Stimulated activated CD8-positive, alpha-beta memory T cell treated with anti-CD3 and anti-CD28 coated beads, Interleukin-15, amount 100 ng/mL, for 24 hours (primary cell): ENCODE measurements at places on chromosomes 7 and 10.

DNA sequence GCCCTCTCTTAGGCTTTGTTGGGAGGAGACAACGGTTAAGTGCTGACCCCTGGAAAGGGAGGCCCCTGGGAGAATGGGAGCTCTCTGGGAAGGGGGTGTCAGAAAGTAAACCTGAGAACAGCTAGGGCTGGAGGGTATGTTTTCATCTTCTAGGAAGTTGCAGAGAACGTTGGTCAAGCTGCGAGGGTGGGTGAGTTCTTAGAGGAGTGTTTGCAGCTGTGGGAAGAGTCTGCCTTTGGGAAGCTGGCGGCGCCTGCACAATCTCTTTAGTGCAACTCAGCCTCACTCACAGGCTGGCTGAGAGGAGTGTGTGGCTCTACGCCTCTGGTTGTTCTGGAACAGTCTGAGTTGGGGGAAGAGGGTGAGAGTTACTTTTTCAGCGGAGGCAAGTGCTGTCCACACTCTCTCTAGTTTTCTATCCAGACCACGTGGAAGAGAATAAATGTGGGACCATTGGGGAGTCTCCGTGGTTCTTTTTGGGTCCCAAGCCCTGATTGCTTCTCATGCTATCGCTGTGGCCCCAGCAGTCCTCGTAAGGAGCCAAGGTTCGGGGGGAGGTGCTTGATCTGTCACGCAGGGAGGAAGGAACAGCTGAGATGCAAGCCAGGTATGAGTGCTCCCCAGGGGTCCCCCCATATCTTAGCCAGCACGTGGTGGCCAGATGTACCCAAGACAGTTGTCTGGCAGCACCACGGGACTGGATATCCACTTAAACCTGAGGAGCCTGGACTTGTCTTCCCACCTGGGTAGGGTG lies 237.2 kb downstream of the BUB3 start:
- no peak for DNase-seq

GRCh38 chr7:31940167-31940566 lies 130.0 kb downstream of the PDE1C start:
- no peak for DNase-seq

DNA sequence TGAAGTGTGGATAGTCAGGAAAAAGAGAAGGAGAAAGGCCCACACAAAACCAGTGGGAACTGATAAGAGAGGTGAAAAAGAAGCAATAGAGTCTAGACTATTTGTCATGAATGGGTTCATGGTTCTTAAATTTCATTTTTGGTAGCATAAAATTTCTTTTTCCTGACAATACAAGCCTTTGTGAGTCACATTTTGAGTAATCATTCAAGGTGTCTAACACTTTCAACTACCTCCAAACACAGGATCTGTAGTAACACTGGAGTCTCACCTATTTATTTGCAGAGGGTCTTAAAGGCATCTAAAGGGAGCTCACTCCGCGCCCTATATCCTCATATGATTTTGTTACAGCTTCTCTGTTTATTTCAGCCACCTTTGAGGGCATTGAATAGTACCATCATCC lies 96.0 kb downstream of the SAMD9 start:
- DNase-seq, result no peak

DNA sequence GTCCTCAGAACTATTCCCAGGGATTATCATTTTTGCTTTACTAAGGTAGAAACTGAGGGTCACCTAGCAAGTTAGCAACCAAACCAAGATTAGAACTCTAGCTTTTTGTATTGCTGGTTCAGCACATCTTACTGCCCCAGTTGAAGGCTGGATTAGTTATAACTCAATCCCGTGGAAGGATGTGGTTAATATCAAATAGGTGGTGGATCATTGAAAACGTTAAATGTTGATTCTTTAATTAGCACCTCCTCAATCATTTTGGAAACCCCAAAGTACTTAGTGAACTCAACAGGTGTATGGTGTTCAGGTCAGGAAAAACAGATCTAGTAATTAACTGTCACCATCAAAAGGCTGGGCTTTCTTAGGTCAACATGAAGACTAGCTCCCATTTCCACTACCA lies 152.4 kb downstream of the ARID5B start:
- no peak for DNase-seq

DNA sequence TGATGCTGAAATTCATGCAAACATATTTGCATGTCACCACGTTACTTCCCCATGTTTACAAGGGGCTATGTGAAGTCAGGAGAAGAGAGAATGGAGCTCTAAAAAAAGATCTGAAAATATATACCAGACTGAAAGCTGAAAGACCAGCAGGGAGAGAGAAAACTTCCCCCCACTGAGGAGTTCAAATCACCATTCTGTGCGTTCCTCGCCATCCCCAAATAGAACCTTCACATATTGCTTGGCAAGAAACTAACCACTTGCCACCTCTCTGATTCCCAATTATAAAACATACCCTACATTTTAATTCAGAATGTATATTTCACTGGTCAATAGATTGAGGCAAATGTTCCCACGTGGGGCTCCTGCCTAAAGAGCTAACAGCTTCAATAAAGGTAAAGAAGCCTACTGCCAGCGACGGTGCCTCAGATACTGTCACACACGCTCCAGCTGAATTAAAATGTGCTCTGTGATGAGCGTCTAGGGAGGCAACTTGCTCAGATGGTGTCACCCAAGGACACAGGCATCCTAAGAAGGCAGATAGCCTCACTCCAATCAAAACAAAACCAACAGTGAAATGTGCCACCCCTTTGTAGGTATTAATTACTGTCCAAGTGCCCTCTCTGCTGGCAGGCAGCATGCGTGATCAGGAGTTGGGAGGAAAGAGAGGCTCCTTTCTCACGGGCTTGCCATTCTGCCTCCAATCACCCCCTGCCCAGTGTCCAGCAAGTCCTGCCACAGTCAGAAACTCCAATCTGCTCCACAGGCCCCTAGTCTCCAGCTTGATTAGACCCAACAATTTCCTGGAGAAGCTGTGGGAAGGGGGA lies 298.2 kb downstream of the GRID1 start:
- DNase-seq, result no peak

DNA sequence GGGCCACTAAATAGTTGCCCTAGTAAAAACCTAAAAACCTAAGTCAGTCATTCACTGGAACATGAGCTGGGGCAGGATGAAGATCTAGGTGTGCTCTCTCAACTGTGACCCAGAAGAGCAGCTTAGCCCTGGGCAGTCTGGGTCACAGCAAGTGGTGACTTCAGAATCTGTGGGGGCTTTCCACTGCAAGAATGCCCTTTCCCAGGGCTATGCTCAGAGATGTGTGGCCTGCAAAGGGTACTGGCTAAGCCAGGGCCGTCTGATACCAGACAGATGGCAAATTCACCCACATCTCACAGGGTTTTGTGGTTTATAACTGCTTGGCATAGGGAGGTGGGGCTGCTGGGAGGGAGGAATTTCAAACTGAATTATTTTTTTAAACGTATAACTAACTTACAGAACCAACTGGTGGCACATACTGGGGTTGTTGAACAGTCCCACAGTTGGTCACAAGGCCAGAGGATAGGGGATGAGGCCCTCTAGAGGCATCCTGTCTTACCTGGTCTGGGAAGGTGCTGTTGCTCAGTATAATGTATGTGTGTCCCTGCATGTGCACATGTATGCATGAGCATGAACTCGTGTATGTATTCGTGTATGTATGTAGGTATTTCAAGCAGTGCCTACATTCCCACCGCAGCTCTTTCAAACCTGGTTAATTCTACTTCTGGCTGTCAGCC lies 63.2 kb downstream of the PRPF18 start:
- DNase-seq, result no peak

- DNase-seq, result no peak
Measured at GRCh38 chr10:122485670-122486069, 24.3 kb downstream of the HTRA1 start.

DNA sequence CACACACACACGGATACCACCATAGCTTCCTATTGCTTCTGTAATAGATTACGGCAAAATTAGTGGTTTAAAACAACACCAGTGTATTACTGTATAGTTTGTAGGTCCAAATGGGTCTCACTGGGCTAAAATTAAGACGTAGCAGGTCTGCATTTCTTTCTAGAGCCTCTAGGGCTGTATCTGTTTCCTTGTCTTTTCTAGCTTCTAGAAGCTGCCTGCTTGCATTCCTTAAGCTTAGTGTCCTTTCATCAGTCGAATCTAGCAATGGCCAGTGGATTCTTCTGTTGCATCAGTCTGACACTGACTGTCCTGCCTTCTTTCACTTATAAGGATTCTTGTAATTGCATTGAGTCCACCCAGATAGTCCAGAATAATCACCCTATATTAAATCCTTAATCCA lies 882.3 kb downstream of the PCDH15 start:
- no peak for DNase-seq

DNA sequence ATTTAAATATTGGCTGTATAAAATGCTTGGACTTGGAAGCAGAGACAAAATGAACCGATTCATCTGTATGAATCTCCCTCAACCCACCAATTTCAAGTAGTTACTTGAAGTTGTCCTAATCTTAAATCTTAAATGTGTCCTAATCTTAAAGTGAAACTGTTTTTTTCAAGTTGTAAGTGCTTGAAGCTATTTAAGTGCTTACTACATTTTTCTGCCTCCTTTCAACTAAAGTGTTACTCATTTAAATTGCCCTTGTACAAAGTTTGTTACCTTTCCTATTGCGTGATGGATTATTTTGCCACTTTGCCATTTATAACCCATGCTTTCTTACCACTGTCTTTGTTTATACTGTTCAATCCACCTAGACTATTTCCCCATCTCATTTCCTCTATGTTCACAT lies 2.8 kb downstream of the BCAP29 start:
- DNase-seq, result no peak

DNA sequence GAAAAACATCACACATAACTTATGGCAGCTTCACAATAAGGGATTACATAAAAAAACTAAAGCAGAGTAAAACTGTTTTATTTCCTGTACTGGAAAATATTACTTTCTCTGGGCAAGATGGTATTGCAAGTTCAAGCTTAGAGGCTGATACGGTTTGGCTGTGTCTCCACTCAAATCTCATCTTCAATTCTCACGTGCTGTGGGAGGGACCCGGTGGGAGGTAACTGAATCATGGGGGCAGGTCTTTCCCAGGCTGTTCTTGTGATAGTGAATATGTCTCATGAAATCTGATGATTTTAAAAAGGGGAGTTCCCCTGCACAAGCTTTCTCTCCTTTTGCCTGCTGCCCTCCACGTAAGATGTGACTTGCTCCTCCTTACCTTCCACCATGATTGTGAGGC lies 5.1 kb upstream of the LRRC27 start:
- no peak for DNase-seq

DNA sequence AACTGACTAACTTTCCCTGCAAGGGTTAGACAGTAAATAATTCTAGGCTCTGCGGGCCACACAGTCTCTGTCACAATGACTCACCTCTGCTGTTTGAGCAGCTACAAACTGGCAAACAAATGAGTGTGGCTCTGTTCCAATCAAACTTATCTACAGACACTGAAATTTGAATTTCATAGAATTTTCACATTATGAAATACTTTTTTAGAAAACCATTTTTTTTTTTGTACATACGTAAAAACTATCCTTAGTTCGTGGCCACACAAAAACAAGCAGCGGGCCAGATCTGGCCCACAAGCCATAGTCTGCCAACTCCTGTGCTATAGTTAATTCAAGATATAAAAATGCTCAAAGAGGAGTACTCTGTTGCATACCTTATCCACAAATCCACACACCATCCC lies 32.6 kb downstream of the PIP4K2A start:
- DNase-seq, result no peak

DNA sequence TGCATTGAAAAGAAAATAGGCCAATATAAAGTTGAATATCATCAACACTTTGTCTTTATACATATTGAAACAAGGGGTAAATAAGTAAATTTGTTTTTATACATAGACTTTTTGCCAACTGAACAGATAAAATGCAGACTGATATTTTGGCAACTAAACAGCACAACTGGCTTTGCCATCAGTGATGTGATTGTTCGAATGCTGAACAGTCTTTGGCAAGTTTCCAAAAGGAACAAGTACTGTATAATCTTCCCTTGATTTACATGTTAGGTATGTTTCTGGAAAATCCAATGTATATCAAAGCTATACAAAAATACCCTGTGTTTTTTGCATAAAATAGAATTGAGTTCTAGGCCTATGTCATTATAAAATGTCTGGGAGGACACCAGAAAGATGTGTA lies 18.2 kb upstream of the ANKRD1 start:
- DNase-seq, result no peak

DNA sequence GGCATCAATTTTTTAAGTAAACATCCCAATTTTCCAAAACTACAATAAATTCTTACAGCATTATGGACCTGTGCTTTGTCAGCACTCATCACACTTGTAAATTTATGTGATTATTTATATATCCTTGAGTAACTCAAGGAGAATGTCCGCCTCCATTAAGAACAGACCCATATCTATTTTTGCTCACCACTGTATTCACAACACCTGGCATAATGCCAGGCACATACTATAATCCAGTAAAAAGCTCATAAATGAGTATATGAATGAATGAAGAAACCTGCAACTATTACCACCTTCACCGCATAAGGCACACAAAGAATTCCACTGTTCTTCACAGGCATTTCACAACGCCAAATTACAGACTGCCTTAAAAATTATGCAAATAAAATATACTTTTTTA lies 46.9 kb downstream of the MINDY3 start:
- no peak for DNase-seq

DNA sequence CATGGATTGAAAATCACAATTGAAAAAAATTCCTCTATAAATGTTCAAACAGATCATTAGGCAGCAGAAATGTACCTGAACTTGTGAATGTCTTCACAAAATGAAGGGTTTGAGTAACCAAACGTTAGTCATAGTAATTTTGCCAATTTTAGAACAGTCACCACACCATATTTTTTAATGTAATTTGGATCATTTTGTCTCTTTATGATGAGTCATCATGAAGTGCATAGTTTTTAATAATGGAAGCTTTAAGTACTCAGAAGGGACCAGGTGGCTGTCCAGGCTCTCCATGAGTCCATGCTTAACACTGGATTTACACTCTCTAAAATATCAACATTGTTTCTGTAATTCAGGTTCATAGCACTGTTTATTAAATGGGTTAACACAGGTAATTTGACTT lies 219.2 kb downstream of the ETV1 start:
- no peak for DNase-seq

GRCh38 chr10:43854007-43854406 lies 205.3 kb upstream of the ZNF32 start:
- DNase-seq, result no peak

DNA sequence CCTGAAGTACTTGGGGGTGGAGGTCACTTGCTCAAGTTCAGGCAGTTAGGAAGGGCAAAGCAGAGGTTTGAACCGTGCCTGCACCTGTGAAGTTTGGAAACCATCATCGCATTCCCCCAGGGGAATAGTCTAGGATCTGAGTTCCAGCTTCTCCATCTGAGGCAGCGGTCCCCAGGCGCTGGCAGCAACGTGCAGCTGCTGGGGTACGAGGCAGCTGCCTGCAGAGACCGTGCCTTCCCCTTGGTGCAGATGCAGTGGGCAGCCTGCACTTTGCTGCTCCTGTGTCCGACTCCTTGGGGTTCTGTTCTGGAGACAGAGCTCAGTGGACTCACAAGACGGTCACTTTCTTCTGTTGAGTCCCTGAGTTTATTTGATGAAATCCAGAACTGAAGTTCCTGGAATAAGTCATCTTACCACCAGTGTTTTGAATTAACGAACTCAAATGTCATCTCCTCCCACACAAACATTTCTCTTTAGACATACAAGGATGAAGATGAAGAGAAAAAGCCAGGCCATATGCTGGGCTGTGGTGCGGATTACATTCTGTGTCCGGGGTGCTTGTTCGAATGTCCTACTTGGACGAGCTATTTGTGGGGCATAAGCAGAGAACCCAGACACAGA lies 19.9 kb upstream of the GIMAP8 start:
- DNase-seq, result no peak

- no peak for DNase-seq
Measured at GRCh38 chr10:16943295-16944285, 126.4 kb upstream of the RSU1 start.

- no peak for DNase-seq
Measured at GRCh38 chr10:61634746-61635145, 28.0 kb upstream of the CABCOCO1 start.
